Hypothalamus (tissue), 51 donors: ENCODE measurements at places on chromosomes 6 and 20.

DNA sequence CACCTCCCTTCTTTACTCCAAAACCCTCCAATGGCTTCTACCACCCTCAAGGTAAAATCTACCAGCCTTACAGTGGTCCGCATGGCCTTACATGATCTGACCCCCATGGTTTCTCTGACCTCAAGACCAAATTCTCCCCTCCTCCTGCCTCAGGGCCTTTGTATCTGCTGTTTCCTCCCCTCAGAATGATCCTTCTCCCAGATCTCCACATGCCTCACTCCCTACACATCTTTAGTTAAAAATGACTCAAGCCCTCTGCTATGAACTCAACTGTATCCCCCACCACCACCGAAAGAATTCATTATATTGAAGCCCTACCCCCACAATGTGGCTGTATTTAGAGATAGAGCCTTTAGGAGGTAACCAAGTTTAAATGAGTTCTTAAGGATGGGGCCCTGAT, 4.1 kb downstream of the SLC23A2 start:
- no peak for DNase-seq

DNA sequence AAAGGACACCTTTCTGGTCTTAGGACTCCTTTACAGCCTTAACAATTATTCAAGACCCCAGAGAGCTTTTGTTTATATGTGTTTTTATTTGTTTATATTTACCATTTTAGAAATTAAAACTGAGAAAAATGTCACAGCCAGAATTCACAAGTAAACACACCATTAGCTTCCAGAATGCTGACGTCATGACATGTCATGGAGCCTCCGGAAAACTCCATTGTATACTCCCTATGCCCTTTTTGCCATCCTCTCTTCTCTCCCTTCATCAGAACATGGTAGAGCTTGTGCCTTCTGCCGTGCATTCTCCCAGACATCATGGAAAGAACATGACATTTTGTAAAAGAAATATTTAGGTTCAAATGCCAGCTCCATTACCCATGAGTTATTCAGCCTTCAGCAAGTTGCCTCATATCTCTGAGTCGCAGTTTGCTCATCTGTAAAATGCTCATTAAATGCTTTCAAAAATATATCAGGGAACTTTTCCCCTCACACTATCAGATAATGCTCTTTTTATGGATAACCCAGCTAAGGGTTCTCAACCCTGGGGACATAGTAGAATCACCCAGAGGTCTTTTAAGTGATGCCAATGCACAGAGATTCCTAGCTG, 27.8 kb downstream of the TNFAIP3 start:
- no peak for DNase-seq

DNA sequence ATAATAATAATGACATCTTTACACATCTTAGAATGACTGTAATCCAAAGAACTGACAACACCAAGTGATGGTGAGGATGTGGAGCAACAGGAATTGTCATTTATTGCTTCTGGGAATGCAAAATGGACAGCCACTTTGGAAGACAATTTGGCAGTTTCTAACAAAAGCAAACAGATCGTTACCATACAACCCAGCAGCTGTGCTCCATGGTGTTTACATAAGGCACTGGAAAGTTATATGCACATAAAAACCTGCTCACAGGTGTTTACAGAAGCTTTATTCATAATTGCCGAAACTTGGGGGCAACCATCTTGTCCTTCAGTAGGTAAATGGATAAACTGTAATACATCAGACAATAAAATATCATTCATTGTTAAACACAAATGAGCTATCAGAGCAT, 18.3 kb upstream of the ASF1A start:
- DNase-seq, result no peak

GRCh38 chr20:48856130-48856529, 28.3 kb upstream of the PREX1 start:
- DNase-seq, result no peak

DNA sequence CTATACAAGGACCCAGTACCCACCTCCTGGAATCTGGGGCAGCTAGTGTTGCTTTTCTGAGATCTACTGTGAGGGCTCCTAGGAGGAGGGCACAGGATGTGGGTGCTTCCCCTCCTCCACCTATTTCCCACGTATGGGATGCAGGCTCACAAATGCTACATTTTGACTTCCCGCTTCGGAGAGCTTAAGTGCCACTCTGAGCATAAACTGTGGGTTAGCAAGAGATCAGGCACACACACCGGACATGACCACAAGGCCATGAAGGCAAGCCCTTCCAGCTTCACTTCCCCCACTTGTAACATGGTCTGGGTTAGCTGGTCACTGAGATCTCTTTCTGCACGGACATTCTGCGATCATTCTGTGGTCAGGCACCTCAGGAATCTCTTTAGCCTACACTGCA, 15.7 kb upstream of the TGM3 start:
- DNase-seq, result no peak

GRCh38 chr6:96007663-96008062, 8.1 kb upstream of the FUT9 start:
- DNase-seq, result no peak

GRCh38 chr6:23826572-23826971, 299.4 kb upstream of the NRSN1 start:
- no peak for DNase-seq

DNA sequence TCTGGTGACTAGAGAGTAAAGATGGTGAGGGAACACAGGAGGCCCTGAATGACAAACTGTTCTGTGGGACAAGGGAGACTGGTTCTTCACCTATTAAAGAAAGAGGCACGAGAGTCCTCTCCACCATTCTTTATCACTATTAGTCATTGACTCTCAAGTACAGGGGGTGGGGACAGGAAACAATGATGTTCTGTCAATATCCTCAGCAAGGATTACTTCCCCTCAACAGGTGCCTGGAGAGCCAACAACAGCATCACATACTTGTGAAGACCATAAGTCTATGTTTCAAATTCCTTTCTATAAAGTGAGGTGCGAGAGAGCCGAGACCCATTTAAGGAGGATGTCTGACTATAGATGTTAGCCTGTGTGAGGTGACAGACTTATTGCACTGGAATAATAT, 72.4 kb upstream of the TBC1D7 start:
- no peak for DNase-seq

GRCh38 chr6:45665859-45666258, 288.1 kb upstream of the SUPT3H start:
- DNase-seq, result no peak

DNA sequence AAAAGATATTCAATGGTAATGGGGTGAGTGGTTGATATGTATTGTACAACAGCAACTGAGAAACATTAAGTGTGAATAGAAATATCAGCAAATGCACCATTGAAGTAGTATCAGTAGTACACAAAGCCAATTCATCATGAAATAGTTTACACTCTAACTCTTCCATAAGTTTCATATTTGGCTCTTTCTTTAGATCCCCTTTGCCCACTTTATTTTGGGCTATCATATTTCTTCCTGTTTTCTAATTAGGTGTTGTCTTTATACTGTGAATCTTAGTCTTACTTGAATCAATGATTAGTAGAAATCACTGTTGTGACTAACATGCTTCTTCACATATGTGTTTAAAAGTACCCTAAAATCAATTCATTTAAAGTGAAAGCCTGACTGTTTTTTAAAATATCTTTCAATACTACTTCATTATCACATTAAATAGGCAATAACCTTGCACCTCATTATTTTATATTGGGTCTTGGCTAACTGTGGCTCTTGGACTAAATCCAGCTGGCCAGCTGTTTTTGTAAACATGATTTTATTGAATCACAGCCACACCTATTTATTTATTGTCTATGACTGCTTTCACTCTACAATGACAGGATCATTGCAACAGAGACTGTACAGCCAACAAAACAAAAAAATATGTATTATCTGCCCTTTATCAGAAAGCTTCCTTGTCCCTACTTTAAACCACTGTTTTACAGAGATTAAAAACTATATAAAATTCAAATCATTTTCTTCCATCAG, 38.9 kb downstream of the EYS start:
- no peak for DNase-seq

- DNase-seq, result no peak
Observed at GRCh38 chr6:9388596-9388995, 953.3 kb upstream of the SLC35B3 start.

- DNase-seq, result no peak
Observed at GRCh38 chr20:21083825-21084325, 22.3 kb downstream of the LINC00237 start.
